ENCODE measurements at places on chromosomes 5 and 9.

GRCh38 chr5:141889282-141889871 lies 11.2 kb upstream of the PCDH1 start:
- DNase-seq = no peak

DNA sequence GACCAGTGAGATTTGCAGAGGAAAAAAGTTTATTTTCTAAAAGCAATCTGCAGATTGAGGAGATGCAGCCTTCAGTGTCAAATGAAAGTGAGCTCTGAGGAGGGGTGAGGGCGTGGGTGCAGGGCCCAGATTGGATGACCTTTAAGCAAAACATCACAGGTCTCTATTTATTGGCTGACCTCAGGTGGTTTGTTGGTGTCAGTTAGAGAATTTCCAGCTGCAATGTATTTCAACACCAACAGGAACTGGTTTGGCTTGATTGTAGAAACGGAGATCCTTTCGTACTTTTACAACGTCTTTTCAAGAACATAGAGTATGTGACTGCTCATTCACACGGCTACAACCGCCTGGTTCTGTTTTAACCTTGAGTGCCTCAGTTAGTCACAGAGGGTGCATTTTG lies 1069.1 kb downstream of the EFNA5 start:
- no peak for DNase-seq

DNA sequence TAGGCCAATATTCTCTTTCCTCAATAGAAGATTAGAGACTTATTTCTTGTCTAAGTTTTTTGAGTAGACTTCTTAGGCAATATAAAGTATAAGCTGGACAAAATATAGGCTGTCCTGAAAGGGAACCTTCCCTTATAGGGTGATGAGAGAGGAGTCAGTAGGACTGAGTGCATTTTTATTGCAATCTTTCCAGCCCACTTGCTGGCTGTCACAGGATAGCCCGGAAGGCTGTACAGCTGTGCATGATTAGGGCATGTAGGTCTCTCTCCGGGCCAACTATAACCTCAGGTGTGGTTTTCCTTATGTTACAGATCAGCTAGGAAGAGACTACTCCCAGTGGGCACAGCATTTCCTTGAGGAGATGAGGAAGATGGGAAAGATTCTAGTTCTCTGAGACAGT lies 159.8 kb upstream of the MEF2C start:
- no peak for DNase-seq

DNA sequence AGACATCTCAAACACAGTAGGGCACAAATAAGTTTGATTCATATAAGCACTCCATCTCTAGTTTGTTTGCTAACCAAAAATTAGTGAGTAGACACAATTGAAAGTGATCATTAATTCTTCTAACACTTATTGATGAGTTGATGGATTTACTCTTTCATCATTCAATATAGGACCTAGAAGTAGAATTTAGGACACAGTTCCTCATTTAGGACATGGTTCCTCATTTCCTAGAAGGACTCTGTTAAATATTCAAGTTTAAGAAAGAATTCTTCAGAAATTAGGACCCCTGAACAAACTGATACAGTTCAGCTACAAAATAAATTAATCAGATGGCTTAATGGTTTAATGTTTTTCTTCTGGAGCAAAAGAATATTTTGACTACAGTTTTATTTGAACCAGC lies 143.5 kb upstream of the PRR16 start:
- no peak for DNase-seq

Measured in stimulated activated CD8-positive, alpha-beta memory T cell treated with anti-CD3 and anti-CD28 coated beads, Interleukin-7, amount 100 ng/mL, for 1 hour (primary cell).